ENCODE measurements at places on chromosomes 6 and 20.

DNA sequence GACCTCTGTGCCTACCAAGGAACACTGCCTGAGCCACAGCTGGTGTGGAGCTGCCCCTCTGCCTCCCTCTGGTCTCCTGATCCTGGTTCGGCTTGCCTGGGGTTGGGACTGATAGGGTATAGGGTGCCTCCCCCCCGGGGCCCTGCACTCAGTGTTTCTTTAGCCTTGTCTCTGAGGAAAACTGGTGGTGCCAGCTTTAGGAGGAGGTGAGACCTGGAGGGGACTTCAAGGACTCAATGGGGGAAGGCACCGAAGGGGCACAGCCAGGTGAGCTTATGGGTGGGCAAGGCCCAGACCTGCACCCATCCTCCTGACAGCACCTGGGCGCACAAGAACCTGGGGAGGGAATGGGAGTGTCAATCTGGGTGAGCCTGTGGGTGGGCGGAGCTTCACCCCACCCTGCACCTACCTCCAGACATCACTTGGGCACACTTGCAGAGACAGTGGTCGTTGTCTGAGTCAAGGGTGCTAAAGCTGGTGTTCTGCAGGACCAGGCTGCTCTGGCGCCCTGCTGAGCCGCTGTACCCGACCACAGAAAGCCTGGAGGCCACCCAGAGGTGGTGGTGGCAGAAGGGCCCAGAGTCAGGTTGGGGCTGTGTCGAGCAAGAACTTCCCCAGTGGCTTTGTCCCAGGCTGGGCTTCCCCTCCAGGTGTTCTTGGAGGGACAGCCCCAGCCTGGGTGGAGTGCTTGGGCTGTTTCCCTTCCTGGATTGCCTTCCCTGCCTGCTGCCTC is 40.5 kb downstream of the FAM110A start:
- DNase-seq = no peak

- no peak for DNase-seq
These were observed 24.6 kb upstream of the BMP6 start for GRCh38 chr6:7701212-7701834.

DNA sequence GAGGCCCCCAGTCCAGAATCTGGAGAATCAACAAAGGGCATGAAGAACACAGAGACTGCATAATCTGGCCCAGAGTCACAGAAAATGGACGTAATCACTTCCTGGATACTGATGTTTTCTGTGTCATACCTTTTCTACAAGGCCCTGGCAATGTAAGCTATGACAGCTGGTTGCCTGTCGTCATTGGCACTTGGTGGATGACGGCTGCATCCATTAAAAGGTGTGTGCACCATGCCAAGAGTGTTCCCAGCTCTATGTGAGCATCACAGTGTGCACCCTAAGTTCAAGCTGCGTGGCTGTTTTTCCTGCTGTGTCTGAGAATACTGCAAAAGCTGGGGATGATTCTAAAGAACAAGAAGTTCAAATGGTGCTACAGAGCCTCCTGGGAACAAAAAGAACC is 275.2 kb upstream of the CNR1 start:
- no peak for DNase-seq

GRCh38 chr20:41017448-41018042 is 11.1 kb upstream of the TOP1 start:
- no peak for DNase-seq

DNA sequence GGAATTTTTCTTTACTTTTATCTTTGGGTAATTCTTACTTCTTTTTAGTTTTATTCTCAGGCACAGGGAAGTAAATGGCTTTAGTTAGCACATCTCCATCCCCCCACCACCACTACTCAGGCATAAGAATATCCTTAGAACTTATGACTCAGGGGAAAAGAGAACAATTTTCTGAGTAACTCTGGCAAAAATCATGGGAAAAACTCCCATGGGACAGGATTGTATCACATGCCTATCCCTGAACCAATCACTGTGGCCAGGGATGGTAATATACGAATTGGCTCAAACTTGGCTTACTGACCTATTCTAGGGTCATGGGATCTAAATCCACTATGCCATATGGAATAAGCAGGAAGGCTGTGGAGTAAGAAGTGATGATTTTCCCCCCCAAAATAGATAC is 339.1 kb downstream of the BTBD3 start:
- no peak for DNase-seq

- DNase-seq = no peak
These were observed 7.9 kb downstream of the AGPAT4 start for GRCh38 chr6:161265975-161266374.

- no peak for DNase-seq
These were observed 140.8 kb downstream of the ALDH8A1 start for GRCh38 chr6:134809130-134809529.

GRCh38 chr6:107542192-107542668 is 52.3 kb downstream of the SOBP start:
- DNase-seq = no peak

DNA sequence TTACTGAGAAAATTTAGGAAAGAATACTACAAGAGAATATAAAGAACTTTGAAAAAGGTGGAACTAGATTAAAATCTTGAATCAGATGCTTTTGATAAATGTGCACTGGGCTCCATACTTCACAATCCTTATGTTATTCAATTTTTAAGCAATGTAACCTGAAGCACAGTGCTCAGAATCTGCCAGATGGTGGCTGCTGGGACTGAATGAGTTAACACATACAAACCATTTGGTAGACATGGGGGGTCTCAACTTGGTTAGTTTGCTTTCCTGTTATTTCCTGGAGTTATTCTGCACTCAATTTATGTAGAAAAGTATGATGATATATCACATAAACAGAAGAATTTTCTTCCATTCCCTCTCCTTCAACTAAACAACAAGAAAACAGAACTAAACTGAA is 326.5 kb downstream of the RNGTT start:
- DNase-seq = no peak

All from stimulated activated CD4-positive, alpha-beta T cell treated with anti-CD3 and anti-CD28 coated beads, Interleukin-4, amount 100 ng/mL, for 48 hours (primary cell).